ENCODE measurements at places on chromosomes 6 and 20.
A peak's percentile ranks its signal among the peaks of the same experiment; 100 is the strongest.

DNA sequence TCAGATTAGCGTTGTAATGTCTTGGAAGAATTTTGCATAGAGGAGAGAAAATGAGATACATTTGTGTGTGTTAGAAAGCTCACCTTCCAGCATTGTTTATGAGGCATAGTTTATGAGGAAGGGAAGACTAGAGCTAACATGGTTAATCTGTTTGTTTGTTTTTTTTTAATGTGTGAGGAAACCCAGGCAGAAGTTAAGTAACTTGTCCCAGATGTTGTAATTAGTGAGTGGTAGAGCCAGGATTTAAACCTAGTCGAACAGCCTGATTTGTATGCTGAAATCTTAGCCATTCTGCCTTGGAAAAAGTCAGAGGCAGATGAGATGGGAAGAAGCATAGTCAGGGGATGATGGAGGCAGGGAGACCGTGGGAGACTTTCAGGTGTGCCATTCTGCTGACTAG is 29.1 kb downstream of the NDUFAF5 start:
- DNase-seq: no peak

DNA sequence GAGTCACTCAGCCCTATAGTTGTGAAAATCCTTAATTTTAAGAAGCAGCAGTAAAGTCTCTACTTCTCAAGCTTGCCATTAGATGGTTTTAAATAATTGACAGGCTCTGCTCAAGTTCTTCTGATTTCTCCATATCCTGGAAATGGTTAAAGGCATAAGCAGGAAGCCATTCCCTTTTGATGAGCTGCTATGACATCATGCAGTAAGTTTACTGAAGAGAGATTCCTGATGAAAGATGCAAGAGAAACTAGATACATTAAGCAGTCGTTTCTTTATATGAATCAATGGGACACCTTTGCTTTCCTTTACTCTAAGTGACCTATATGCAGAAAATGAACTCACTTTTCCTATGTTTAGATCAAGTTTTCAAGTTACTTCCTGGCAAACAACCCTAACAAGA is 9.8 kb downstream of the POPDC3 start:
- DNase-seq: no peak

GRCh38 chr6:170102038-170102437 is 188.8 kb downstream of the DLL1 start:
- no peak for DNase-seq

DNA sequence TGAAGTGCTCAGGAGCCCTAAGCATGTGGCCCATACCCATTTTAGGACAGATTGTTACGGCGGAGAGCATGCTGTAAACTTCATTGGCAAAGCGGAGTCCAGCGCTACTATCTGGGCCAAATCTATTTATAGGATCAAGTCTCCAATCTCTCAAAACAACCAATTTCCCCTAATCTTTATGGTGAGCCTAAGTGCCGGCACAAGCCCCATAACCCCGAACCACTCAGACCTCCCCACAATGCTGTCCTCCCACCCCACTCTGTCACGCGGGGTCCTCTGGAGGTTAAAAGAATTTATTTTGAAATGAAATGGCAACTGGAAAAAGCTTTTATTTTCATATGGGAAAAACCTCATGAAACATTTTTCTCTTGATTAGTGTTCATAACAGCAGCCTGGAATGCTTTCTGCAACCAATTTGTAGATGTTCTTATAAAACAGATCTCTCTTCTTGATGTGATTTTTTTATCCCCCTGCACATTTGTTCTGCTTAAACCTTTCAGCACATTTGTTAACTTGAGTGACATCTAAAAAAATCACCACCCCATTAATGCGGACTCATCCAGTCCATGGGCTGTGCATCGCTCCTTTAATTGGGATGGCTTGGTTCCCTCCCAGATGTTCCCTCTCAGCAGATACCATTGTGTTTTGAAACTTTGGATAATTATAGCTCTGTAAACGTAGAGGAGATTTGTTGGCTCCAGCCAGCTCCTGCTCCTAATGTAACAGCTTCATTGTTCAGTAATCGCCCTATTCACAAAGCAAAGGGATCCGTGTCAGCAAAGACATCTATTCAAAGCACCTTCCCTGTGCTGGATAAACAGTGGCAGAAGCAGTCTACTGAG is 323.6 kb downstream of the CD83 start:
- no peak for DNase-seq

GRCh38 chr6:106773522-106773921 is 144.1 kb downstream of the QRSL1 start:
- no peak for DNase-seq

DNA sequence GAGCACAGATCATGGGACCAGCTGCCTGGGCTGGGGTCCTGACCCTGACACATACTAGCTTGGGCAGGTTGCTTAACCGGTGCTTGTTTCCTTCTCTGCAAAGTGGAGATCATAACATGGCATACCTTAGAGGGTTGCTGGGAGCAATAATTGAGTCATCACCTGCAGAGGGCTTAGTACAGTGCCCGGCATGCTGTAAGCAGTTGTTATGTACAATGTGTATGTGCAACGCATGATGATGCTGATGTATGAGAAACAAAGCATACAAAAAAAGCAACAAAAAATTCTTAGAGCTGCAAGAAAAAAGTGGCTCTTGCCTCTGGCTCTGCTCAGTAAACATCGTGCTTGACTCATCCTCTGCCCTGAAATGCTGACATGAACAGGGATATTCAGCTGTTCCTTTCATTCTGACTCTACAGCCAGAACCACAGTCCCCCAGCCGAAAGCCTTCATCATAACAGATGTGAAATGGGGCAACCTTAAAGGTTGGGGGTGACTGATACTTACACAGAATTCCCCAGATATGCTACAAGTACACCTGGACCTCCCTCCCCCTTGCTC is 91.7 kb downstream of the CLIC5 start:
- DNase-seq: no peak

DNA sequence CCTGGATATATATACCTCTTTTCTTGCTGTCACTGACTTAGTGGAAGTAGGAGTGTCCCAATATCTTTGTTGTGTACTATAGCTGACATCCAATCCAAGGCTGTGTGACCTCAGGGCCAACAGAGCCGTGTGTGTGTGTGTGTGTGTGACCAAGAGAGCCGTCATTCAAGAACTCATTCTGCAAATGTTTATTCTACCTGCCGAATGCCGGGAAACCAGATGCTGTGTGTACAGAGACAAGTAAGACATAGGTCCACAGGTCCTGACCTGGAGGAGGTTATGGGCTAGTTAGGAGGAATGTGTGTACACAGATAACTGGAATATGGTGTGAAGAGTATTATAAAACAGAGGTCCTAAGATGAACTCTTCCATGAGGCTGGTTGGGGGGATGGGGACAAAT is 190.0 kb downstream of the DHX35 start:
- DNase-seq: no peak

- DNase-seq: no peak
These were observed 97.6 kb downstream of the SLC22A23 start for GRCh38 chr6:3359101-3359752.

- no peak for DNase-seq
These were observed 59.5 kb downstream of the NINL start for GRCh38 chr20:25525867-25526266.

GRCh38 chr20:59010321-59010994 is 3.4 kb upstream of the CTSZ start:
- no peak for DNase-seq

DNA sequence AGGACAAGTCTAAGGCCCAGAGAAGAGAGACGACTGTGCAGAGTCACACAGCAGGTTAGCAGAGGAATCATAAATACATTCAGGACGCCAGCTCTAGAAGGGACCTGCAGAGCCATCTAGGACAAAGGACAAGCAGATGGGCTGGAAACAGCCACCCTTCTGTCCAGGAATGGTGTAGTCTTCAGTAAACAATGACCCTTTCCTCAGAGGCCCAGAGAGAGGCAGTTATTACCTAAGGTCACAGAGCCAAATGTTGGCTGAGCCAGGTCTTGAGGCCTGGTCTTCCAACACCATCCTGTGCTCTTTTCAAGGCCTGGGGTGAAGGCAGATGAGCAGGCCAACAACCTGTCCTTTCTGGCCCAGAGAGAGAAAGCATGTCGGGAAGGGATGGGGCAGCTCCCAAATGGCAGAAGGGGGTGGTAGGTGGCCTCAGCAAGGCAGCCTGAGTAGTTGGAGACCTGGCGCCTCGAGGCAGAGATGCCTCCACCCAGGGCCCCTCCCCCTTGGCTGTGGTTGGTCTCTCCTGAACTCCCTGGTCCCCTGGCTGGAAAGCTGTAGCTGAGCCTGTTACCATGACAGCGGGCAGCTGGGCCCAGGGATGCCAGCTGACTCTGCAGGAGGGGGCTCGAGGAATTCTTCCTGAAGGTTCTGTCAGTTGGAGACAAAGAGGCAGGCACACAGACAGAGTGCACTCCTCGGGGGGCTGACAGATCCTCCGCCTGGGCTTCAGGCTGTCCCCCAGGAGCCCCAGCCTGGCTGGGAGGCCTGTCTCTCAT is 24.8 kb downstream of the EPB41L1 start:
- no peak for DNase-seq

DNA sequence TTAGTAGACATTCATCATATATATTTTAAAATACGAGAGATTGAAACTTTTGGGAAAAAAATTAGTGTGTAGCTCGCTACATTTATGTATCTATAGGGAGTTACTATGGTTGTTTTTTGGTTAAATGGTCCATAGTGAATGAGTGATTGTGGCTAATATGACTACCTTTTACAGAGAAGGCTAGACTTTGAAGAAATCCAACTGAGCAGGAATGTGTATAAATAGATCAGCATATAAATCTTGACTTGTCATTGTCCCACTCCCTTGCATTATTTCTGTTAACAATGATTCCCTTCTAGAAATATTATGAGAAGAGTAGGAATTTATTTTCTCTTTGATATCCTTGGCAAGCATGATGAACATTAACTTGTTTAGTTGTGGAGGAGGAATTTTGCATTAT is 737.8 kb upstream of the MAP3K7 start:
- DNase-seq: no peak

GRCh38 chr20:19565736-19566135 is 192.3 kb upstream of the RIN2 start:
- no peak for DNase-seq

DNA sequence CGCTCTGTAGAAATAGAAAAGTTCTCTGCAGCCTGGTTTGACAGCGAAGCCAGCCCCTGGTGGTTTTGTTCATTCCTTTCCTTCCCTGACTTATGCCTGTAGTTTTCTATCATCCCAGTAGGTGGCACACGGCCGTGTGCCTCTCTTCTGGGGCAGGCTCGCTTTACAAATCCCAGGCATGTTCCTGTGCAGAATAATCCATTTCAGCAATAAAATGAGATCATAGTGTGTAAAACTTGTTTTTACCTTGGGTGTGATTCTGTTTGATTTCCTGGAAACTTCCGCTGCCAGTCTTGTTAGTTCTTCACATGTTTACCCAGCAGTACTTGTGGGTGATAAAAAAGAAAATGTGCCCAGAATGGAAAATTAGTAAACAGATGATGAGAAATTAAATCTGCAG is 7.4 kb upstream of the INSM1 start:
- DNase-seq: peak; percentile 30

DNA sequence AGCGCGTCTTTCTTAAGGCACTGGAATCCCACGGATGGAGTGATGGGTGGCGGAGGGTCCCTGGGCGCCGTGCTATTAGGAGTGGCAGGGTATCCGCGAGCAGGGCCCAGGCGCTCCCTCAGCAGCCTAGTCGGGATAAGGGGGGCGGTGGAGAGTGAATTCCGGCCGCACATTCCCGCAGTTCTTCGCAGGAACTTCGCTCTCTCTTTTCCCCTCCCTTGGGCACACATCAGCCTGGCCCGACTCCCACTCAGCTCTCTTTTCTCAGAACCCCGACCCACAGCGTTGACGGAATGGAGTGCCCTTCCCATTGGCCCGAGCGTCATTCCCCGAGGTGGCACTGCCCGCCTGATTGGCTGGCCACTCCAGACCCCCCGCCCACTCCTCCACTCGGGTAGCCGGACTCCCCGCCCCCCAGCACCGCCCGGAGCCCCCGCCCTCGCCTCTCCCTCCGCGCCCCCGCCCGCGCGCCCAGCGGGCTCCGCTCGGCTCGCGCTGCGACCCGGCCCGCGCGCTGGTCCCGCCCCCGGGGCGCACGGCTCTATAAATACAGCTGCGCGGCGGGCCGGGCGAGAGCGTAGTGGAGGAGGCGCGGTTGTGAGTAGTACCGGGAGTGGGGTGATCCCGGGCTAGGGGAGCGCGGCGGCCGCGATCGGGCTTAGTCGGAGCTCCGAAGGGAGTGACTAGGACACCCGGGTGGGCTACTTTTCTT is at the start of gene ID4:
TSS of gene ID4 (plus strand) at position 572 of the 712 bp plus-strand sequence. CDS start 385 bp downstream, outside the sequence.
- DNase-seq: no peak

DNA sequence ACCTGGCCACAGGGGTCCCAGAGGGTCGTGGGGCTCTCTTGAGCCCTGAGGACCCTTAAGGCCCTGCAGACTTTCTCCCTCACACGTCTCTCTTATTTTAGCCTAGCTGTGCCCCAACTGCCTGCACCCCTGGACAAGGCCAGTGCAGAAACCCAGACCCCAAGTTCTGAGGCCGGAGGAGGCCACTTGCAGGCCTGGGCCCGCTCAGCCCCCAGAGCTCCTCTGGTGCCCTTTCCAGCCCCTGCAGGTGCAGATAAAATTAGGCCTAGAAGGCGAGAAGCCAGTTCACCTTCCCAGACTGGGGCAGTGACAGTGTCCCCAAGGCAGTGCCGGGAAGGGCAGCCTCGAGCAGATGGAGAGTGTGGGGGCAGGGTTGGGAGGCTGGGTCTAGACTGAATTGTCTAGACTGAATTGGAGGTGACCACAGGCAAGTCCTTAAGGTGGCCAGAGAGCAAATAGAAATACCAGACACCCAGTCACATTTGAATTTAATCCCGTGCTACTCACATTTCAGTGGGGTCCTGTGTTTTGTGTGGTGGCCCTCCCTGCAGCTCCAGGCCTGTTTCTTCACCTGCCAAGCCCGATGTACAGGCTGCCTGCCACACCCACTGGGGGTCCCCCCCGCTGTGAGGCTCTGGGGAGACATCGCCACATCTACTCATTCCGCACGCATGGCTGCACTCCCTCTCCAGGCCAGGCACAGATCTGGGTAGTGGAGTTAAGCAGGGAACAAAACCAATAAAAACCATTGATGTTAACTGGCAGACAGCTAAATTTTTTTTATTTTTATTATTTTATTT is 8.6 kb upstream of the IP6K3 start:
- no peak for DNase-seq

DNA sequence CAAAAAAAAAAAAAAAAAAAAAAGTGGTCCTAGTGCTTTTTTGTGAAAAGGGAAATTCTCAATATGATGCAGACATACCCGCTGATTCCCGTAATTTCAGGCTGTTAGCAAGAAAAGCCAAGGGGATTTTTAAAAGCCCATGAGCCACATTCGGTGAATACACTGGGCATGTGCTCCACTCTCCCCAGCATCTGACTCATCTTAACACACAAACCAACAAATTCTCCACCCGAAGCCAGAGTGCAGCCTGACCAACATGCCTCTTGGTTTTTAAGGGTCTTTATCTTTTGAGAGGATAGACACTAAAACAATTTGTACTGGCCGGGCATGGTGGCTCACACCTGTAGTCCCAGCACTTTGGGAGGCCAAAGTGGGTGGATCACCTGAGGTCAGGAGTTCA is 45.5 kb upstream of the CD83 start:
- DNase-seq: peak; percentile 57

GRCh38 chr6:134177753-134178160 is 125.3 kb upstream of the SLC2A12 start:
- DNase-seq: no peak
